ENCODE measurements at places on chromosomes 6 and 20.

GRCh38 chr6:170295510-170296422 lies 4.9 kb upstream of the DLL1 start:
- DNase-seq, result peak; percentile 63

- DNase-seq, result no peak
Measured at GRCh38 chr6:135461208-135461607, 36.3 kb downstream of the AHI1 start.

GRCh38 chr20:42697962-42698361 lies 491.7 kb downstream of the PTPRT start:
- no peak for DNase-seq

DNA sequence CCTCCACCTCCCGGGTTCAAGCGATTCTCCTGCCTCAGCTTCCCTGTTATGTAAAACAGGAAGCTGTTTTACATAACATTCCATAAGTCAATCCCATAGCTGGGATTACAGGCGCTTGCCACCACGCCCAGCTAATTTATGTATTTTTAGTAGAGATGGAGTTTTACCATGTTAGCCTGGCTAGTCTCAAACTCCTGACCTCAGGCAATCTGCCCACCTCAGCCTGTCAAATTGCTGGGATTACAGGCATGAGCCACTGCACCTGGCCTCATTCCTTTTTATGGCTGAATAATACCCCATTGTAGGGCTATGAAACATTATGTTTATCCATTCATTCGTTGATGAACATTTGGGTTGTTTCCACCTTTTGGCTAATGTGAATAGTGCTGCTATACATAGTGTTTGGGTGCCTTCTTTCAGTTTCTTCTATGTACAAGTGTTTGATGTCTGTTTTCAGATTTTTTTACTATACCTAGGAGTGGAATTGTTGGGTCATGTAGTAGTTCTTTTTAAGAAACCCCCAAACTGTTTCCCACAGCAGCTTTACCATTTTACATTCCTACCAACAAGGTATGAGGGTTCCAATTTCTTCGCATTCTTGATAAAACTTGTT lies 138.7 kb upstream of the COL21A1 start:
- DNase-seq, result no peak

GRCh38 chr20:16664020-16664419 lies 65.8 kb upstream of the SNRPB2 start:
- DNase-seq, result no peak

- no peak for DNase-seq
Measured at GRCh38 chr6:150895928-150896632, 30.6 kb downstream of the MTHFD1L start.

DNA sequence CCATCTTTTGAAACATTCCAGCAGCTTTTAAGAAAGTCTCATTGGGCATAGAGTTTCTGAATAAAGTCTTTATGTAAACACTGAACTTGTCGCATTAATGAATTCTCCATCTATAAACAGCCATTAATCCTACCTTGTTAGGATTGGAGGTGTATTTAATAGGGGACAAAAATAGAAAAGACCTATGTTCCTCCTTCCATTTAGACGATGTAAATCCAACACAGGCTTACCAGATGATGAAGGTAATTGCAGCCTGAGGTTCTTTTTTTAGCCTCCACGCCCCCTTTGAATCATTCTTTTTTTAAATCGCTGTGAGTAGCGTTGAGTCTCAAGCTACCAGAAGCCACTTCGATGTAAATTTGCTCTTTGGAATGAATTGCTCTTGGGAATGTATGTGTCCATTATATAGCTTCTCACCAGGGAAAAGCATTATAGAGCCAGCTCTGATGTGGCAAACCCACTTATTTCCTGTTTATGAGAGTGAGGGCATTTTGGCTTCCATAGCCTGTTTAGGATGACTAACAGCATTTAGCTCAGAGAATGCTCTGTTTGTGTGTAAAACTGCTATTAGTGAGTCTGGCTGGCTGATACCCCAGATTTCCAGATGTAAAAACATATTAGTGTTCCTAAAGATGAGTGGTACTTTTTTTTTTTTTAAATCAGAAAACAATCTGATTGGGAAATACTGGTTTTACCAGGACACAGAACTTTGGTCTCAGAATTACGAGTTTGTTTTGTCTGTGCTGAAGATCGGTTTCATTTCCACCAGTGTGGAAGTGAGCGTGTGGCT lies 74.9 kb upstream of the CLDN20 start:
- DNase-seq, result no peak

DNA sequence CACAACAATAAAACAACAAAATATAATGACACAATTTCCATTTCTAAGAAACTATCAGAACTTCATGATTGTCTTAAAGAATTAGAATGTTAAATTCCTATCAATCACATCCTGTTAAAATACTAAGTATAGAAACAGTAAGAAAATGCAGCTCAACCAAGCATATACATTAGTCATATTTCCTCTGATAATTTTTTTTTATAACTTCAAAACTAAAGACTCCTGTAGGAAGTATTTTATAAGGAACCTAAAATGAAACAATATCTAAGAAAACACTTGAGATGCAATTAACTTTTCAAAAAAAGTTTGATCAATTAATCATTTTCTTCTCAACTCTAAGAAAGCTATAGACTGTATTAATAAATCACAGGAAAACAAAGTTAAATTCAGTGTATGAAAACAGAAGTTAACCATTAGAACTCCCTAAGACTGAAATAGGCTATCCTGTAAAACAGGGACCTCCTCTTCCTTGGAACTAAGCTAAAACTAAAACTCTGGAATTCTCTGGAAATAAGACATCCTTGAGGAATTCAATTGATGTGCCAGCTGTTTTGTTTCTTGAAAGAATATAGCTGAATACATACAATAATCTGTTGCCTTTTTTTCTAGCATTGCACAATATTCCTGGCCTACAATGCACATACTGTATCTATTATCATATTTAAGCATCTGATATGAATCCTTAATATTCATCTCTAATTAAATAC lies 19.8 kb downstream of the FKBP5 start:
- DNase-seq, result no peak

GRCh38 chr6:163405412-163406309 lies 8.9 kb upstream of the QKI start:
- no peak for DNase-seq

DNA sequence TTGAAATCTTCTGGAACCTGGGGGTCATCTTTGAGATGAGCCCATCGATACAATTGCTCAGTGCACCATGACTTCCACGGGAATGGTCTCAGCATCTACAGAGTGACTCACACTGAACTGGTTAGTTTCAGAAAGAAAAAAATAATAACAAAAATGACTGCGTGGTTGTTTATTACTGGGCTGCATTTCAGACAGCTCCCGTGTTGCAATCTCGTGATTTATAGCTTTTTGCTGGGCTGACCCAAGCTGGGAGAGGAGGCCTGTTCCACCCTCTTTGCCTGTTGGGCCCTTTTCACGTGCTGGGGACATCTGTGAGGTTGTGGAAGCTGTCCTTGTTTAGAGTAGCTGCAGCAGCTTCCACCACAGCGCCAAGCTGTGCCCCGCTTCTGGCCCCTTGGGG lies 225.5 kb downstream of the BMP7 start:
- no peak for DNase-seq

- no peak for DNase-seq
Measured at GRCh38 chr6:129507846-129508245, 202.1 kb downstream of the ARHGAP18 start.

DNA sequence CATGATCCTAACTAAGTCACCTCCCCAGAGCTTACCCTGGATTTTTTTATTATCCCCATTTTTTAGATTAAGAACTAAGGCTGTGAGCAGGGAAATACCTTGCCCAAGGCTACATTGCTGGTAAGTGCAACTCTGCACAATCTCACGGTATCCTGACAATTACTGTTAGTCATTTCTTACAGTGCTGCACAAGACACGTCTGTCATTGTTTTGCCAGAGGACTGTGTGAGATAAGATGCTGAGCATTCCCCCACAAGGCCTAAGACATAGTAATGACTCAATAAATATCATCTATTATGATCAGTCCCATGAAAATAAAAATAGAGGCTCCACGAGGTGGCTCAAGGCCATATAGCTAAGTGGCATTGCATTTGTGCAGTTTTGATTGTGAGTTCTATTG lies 21.0 kb downstream of the PFDN4 start:
- DNase-seq, result no peak

DNA sequence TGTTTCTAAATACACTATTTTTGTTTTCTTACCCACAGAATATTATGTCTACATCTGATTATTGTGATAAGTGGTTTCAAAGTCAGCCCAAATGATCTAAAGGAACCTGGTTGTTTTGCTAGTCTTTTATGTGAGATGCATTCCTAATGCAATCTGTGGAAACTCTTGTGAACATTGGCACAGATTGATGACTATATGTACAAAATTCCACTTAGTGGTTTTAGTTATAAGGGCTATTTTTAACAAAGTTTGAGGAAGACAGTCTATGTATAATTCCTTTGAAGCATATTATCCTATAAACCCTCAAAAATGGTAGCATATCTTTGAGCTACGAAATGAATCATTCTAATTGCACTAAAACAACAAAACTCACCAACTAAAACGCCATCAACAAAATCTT lies 140.9 kb downstream of the GRIK2 start:
- DNase-seq, result no peak

GRCh38 chr20:6509374-6509773 lies 258.1 kb upstream of the BMP2 start:
- no peak for DNase-seq

DNA sequence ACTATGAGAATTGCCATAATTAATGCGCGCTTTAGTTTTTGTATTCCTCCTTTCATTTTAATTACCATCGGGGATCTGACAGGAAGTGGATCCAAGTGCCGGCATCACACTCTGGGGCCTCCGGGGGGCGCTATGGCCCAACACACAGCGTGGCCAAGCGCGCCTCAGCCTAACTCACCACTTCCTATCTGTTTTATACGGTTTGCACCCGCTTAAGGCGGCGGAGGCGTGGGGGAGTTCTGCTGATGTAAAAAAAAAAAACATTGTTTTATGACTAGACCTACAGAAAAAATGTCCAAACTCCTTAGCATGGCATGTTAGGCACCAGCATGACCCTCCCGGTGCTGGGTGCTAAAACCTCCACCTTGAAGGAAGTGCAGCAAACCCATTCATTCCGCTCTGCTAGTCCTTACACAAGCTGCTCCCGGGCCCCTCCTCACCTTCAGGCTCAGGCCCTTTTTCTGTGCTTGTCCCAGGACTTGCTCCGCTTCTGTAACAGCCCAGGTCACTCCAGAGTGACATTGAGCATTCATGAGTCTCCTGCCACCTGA lies 4.5 kb upstream of the EBF4 start:
- peak; percentile 54 for DNase-seq

DNA sequence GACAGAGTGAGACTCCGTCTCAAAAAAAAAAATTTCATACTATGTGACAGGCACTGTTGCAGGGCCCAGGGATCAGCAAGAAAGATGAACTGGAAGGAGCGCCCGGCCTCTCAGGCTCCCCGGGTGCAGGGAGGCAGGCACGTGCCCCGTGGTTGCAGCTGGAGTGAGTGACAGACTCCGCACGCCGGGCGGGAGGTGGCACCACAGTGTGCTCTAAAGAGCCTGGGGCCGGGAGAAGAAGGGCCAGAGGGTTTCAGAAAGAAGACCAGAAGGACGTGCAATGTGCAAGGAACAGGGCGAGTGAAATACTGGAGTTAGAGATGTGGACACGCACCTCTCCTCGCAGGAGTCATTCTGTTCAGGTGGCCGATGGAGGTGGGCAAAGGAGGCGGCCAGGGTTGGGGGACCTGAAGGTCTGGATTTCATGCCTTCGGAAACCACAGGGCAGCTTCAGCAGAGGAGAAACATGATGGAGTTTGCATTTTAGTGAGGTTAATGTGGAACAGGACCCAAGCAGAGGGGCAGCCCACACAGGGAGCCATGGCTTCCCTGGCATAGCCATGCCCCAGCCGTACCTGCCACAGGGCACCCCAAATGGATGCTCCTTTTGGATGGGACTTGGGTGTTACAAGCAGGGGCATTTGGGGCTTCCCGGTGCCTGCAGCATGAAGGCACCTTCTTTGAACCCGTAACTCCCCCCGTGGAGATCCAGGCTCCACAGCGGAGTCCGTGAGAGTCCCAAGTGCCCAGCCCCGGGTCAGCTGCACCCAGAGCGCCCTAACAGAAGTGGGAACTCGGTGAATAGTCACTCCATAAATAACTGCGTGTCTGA lies 226.2 kb downstream of the ERMARD start:
- no peak for DNase-seq

DNA sequence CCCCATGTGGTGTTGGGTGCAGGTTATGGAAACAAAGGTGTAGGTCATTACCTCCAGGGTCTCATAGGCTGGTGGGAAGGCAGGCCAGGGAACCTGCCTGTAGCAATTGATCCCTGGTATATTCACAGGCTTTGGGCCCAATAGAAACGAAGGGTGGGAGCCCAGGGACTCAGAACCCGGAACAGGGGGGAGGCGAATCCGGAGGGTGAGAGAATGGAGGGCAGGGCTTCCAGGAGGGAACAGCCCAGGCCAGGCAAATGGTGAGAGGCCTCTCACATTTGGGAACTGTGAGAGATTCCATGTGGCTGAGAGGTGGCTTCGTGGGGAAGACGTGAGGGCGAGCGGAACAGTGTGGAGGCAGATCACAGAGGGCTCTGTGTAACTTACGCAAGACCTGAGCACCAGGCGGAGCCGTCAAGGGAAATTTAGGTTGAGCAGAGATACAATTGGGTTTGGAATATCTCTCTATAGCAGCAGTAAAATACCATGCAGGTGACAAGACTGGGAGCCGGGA lies 267.1 kb downstream of the ERMARD start:
- DNase-seq, result no peak

GRCh38 chr6:105021399-105021798 lies 64.5 kb downstream of the LIN28B start:
- DNase-seq, result no peak

DNA sequence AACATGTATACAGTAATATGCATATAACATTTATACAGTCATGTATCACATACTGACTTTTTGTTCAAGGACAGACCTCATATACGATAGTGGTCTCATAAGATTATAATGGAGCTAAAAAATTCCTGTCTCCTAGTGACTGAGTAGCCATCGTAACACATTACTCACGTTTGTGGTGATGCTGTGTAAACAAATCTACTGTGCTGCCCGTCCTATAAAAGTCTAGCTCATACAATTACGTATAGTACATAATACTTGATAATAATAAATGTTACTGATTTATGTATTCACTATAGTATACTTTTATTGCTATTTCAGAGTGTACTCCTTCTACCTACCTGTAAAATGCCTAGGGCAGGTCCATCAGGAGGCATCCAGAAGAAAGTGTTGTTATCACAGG lies 17.4 kb downstream of the SERAC1 start:
- no peak for DNase-seq

GRCh38 chr6:68134796-68135195 lies 500.3 kb upstream of the ADGRB3 start:
- DNase-seq, result no peak

- no peak for DNase-seq
Measured at GRCh38 chr6:14867802-14868201, 378.1 kb upstream of the JARID2 start.

GRCh38 chr20:54062812-54063280 lies 7.5 kb downstream of the BCAS1 start:
- DNase-seq, result peak; percentile 10

DNA sequence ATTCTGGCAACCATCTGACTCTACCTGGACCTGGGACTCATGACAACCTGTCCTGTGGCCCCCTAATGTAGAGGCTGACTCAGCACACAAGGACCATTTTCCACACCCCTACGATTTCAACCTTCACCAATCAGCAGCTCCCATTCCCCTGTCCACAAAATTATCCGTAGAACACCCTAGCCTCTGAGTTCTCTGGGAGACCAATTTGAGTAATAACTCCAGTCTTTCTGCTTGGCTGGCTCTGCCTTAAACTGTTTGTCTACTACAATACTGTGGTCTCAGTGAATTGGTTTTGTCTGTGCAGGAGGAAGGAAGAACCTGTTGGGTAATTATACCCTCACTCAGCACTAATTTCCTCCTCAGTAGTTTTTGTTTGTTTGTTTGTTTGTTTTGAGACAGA lies 99.3 kb upstream of the MRPS10 start:
- no peak for DNase-seq

All from DND-41 (cell line).